Gastrocnemius medialis (tissue), 4 donors: ENCODE measurements at places on chromosomes 12 and 14. TPM values are rescaled to one million over a fixed set of nuclear protein-coding genes. Genes with fewer than 3 reads are reported as not detected.

- peaks cover 40% of the 10 kb centered on the region for H3K4me1 ChIP-seq
- no peak overlapping the region for H3K4me3 ChIP-seq
These were observed 32.1 kb downstream of the ZFYVE26 start for GRCh38 chr14:67784244-67784823.

- H3K4me3 ChIP-seq, result peak overlapping the region; percentile 56
- H3K27ac ChIP-seq, result peak overlapping the region; percentile 47
- H3K4me1 ChIP-seq, result peaks cover 31% of the 10 kb centered on the region
- DNase-seq, result peak; percentile 41
- peaks cover 14% of the 10 kb centered on the region for H3K36me3 ChIP-seq
- no peaks in the 10 kb centered on the region for H3K27me3 ChIP-seq
These were observed 20.5 kb downstream of the CBX5 start for GRCh38 chr12:54259194-54260011.

DNA sequence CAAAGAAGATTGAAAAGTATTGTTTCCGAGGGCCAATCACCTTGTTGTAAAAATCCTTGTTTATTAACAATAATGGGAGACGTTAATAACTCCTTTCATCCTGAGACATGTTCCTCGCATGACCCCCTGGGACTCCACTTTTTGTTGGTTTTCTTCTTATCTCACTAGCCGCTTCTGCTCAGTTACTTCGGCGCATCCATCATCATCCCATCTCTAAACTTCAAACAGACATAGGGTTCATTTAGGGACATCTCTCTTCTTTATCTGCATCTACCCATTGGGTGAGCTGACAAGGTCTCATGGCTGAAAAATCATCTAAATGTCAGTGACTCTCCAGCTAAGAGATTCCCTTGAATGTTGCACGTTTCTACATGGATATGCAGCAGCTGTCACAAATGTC lies 252.2 kb downstream of the ANO2 start:
- no peak overlapping the region for H3K27ac ChIP-seq
- H3K4me1 ChIP-seq, result no peaks in the 10 kb centered on the region
- no peaks in the 10 kb centered on the region for H3K36me3 ChIP-seq
- no peak overlapping the region for H3K4me3 ChIP-seq
- DNase-seq, result no peak
- no peaks in the 10 kb centered on the region for H3K27me3 ChIP-seq

DNA sequence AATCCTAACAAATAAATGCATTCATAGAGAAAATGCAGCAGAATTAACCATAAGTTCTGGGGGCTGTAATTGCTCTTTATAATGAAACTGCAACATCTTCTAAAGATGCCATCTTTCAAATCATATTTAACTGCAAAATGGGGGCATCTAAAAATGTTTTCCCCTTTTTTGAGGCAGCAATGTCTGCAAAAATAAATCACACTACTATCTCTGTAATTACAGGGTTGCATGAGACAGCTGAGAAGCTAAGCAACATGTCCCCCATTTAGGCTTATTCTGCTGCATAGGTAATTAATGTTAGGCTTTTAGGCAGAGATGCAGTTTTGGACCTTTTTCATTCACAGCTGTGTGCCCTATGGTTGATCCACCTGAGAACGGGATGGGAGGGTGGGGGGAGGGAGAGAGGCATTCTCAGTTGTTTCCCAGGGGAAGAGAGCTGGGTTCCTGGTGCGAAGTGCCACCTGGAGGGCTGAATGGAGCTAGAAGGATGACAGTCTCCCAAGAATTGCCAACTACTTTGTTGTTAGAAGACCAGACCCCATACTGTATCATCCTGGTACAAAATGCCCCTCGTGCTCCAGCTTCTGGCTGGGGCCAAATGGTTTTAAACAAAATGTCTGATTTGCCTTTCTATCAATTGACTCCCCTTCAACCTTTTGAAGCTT lies 154.2 kb downstream of the APAF1 start:
- H3K4me3 ChIP-seq, result no peak overlapping the region
- no peaks in the 10 kb centered on the region for H3K27me3 ChIP-seq
- no peaks in the 10 kb centered on the region for H3K4me1 ChIP-seq
- H3K36me3 ChIP-seq, result no peaks in the 10 kb centered on the region
- no peak overlapping the region for H3K27ac ChIP-seq
- DNase-seq, result no peak

SLCO1C1 gene
- total RNA-seq, result not detected

- H3K27me3 ChIP-seq, result no peaks in the 10 kb centered on the region
- H3K36me3 ChIP-seq, result no peaks in the 10 kb centered on the region
- H3K27ac ChIP-seq, result peak overlapping the region; percentile 82
- peak; percentile 41 for DNase-seq
These were observed 161.3 kb upstream of the IFNG-AS1 start for GRCh38 chr12:67827820-67828383.

DNA sequence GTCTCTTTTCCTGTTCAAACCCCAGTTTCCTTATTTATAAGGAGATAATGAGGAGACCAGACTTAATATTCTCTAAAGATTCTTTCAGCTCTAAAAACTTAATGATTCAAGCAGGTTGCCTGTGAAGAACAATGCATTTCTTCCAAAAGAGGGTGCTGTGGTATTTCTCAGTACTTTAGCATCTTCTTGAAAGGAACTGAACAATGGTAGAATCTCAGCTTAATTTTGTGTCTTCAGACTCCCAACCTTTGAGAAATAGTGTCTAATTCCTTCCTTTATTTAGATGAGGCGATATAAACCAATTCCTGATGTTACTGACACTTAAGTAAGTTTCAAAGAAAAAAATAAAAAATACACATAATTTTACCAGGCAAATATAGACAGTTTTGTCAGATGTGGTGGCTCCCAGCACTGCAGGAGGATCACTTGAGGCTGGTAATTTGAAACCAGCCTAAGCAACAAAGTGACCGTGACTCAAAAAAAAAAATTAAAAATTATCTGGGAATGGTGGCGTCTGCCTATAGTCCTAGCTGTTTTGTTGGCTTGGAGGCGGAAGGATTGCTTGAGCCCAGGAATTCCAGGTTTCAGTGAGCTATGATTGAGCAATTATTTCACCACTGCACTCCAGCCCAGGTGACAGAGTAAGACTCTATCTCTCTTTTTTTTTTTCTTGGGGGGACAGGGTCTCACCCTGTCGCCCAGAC lies 76.9 kb upstream of the PSMA6 start:
- no peak overlapping the region for H3K4me3 ChIP-seq
- H3K4me1 ChIP-seq, result no peaks in the 10 kb centered on the region
- no peaks in the 10 kb centered on the region for H3K27me3 ChIP-seq
- DNase-seq, result no peak
- no peak overlapping the region for H3K27ac ChIP-seq
- H3K36me3 ChIP-seq, result no peaks in the 10 kb centered on the region

- H3K36me3 ChIP-seq, result no peaks in the 10 kb centered on the region
- peak overlapping the region; percentile 30 for H3K27ac ChIP-seq
- H3K27me3 ChIP-seq, result no peaks in the 10 kb centered on the region
- no peak overlapping the region for H3K4me3 ChIP-seq
- H3K4me1 ChIP-seq, result peaks cover 44% of the 10 kb centered on the region
These were observed 84.4 kb downstream of the NINJ2 start for GRCh38 chr12:578748-579419.

DNA sequence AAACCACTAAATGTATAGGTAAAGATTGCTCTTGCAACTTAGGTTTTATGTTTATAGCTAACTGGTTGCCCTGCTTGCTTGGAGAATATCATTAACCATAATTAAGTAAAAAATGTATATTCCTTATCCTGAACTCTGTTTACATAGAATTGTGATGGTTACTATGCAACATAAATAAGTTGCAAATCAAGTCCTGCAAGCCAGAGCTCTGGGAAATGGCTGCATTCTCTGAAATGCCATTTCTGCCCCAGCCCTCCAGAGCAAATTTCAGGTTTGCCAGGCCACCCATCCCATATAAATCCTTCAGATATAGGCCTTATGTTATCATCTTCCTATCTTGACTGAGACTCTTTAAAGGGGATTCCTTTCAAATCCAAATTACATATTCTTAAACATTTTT lies 118.4 kb upstream of the MYF6 start:
- H3K36me3 ChIP-seq, result no peaks in the 10 kb centered on the region
- no peak for DNase-seq
- no peak overlapping the region for H3K27ac ChIP-seq
- no peaks in the 10 kb centered on the region for H3K4me1 ChIP-seq

DNA sequence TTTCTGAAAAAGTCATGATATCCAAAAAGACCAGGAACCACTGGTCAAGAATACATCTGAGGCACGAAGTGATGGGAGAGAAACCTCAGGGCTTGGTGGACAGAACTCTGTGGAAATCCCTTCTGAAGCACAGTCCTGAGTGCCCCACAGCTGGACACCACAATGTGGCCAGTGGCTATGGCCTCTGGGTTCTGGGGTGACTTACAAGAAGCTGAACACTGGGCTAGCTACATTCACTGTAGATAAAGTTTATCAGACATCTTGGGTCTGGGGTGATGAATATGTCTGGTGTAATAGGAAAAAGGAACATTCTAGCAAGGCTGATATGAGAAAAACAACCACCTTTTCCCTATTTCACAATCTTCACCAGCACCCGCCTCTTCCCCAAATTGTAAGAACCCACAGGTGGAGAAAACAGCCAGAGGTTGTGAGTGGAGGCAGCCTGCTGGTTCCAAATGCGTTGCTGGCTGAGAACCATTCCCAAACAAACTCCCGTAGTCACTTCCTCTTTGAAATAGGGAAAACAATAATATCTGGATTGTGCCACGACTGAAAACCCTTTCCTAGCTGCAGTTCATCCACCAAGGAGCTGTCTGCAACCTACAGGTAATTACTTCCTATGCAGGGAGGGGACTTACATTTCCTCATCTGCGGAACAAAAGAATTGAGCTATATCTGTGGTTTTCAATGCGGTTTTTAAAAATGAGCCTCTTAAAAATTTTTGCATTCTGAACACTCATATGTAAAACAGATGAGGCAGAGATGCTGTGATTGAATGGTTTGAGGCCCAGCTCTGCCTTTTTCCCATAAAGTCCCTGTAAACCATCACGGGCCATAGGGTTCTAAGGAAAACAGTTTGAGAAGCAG lies 193.6 kb downstream of the SLC41A2 start:
- H3K36me3 ChIP-seq, result no peaks in the 10 kb centered on the region
- no peaks in the 10 kb centered on the region for H3K27me3 ChIP-seq
- no peaks in the 10 kb centered on the region for H3K4me1 ChIP-seq
- H3K4me3 ChIP-seq, result no peak overlapping the region
- H3K27ac ChIP-seq, result no peak overlapping the region
- DNase-seq, result no peak

- H3K4me1 ChIP-seq, result no peaks in the 10 kb centered on the region
- no peak overlapping the region for H3K4me3 ChIP-seq
- no peak for DNase-seq
- H3K36me3 ChIP-seq, result no peaks in the 10 kb centered on the region
- H3K27ac ChIP-seq, result no peak overlapping the region
These were observed 52.3 kb downstream of the IRAK3 start for GRCh38 chr12:66241061-66242043.

- no peaks in the 10 kb centered on the region for H3K4me1 ChIP-seq
- no peak overlapping the region for H3K27ac ChIP-seq
- H3K27me3 ChIP-seq, result no peaks in the 10 kb centered on the region
These were observed 220.5 kb downstream of the BCAT1 start for GRCh38 chr12:24728366-24728765.

DNA sequence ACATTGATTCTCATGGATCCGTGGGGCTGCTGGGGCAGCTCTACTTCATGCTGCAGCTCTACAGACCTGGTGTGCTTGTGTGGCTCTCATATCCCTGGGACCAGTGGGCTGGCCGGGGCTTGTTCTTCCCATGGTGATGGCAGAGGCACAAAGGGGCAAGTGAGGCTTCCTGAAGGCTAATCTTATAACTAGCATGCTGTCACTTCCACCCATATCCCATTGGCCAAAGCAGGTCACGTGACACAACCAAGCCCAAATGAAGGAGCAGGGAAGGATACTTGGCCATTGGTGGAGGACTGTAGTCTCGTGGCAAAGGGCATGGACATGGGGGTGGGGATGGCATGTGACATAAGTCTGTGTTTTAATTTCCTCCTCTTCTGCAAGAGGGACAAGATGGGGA lies 9.9 kb downstream of the PLBD2 start:
- no peak overlapping the region for H3K4me3 ChIP-seq
- H3K27me3 ChIP-seq, result no peaks in the 10 kb centered on the region
- no peaks in the 10 kb centered on the region for H3K36me3 ChIP-seq
- peaks cover 23% of the 10 kb centered on the region for H3K4me1 ChIP-seq
- H3K27ac ChIP-seq, result no peak overlapping the region

DNA sequence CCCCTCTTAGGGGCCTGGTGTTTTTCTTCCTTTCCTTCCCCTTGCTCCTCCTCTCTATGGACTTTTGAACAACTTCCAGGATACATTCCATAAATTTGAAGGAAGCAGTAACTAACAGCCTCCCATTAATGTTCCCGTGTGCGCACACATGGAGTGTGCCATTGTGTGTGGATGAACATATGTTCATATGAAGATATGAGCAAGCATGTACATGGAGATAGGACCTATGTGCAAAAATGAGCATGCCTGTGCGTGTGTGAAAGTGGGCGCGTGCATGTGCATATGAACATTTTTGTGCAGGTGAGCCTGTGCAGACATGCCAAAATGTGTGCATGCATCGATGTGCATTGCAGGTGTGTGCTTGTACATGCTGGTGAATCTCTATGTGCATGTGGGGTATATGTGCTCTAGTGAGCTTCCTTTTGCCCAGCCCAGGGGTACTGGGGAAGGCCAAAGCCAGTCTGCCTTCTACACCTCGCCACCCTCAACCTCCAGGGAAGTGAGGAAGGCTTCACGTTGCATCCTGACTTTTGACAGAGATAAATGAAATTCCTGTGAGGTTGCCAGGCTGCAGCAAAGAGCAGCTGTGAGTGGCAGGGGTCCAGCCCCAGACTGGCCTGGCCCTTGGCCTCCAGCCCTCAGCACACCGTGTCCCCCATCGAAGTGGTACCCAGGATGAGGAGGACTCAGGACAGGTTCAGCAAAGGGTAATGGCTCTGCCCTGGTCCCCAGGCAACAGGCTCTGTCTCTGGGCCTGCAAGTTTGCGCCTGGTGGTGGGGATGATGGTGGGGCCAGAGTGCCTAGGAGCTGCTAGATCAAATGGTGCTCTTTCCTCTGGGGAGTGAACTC lies 21.1 kb upstream of the PGF start:
- peaks cover 61% of the 10 kb centered on the region for H3K4me1 ChIP-seq
- no peak for DNase-seq

- DNase-seq, result no peak
- H3K27ac ChIP-seq, result peak overlapping the region; percentile 92
- H3K36me3 ChIP-seq, result no peaks in the 10 kb centered on the region
- peaks cover 5% of the 10 kb centered on the region for H3K4me1 ChIP-seq
These were observed 1.1 kb downstream of the ABCD4 start for GRCh38 chr14:74301594-74302151.

DNA sequence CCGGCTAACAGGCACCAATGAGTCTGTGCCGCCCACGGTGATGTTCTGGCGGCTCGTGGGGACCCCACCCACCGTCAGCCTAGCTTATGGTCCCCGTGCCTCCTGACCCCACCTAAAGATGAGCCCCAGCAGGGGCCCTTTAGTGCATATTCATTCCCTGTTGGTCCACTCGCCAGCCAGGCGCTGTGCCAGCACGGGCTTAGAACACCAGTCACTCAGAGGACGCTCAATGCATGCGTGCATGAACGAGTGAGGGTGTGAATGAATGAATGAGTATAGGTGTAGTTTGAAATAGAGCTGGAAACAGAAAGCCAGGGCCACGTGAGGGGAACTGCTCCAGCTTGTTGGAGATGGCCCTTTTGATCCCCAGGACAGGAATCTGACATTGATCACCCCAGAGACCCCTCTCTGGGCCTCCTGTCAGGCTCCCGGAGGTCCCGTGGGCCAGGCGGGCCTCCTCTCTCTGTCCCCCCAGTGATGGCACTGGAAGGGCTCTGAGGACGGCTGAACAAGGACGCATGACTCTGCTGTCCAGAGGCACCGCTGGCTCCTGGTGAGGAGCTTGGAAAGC lies 193.9 kb upstream of the C14orf180 start:
- DNase-seq, result peak; percentile 3
- no peaks in the 10 kb centered on the region for H3K36me3 ChIP-seq
- H3K4me3 ChIP-seq, result no peak overlapping the region
- H3K27me3 ChIP-seq, result peaks cover 10% of the 10 kb centered on the region
- no peaks in the 10 kb centered on the region for H3K4me1 ChIP-seq
- no peak overlapping the region for H3K27ac ChIP-seq
